ENCODE measurements at places on chromosomes 16 and 17.

DNA sequence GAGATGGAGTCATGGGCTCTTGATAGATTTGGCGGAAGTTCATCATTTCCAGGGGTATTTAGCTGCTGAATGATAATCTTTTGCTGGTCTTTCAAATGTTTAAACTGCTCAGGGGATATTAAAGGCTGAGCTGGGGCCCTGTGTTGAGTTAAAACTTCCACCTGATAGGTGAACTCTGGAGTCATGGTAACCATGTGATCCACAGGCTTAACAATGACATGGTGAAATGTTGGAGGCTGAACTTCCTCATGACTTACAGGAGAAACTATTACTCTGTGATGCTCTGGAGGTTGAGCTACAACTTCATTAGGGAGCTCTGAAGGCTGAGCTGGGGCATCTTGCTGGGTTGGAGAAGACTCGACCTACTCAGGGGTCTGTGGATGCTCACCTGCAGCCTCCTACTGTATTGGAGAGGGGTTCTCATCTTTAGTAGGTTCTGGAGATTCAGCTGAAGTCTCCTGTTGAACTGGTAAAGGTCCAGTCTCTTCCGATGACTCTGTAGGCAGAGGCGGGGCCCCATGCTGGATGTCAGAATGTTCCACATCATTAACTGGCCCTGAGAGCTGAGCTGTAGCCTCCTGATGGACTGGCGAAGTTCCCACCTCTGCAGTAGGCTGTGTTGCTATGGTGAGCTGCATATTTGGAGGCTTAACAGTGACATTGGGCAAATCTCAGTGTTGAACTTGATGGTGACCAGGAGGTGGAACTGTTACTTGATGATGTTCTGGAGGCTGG is 24.2 kb downstream of the RDM1 start:
- no peak for DNase-seq

- DNase-seq: no peak
Measured at GRCh38 chr17:57668332-57668731, 76.8 kb downstream of the CCDC182 start.

GRCh38 chr17:11140501-11140900 is 100.5 kb upstream of the SHISA6 start:
- no peak for DNase-seq

DNA sequence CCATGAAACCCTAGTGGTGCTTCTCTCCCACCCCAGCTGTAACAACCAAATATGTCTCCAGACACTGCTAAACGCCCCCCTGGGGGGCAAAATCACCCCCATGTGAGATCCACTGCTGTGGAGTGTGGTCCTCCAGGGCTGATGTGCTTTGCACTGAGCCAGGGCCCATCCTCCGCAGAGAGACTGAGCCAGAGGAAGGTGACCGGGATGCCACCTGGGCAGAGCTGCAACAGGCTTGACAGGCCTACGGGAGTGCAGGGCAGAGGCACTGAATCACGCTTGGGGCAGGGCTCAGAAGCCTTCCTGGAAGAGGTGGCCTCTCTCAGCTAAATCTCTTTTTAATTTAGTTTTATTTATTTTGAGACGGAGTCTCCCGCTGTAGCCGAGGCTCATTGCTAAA is 4.4 kb downstream of the GJD3 start:
- DNase-seq: no peak

DNA sequence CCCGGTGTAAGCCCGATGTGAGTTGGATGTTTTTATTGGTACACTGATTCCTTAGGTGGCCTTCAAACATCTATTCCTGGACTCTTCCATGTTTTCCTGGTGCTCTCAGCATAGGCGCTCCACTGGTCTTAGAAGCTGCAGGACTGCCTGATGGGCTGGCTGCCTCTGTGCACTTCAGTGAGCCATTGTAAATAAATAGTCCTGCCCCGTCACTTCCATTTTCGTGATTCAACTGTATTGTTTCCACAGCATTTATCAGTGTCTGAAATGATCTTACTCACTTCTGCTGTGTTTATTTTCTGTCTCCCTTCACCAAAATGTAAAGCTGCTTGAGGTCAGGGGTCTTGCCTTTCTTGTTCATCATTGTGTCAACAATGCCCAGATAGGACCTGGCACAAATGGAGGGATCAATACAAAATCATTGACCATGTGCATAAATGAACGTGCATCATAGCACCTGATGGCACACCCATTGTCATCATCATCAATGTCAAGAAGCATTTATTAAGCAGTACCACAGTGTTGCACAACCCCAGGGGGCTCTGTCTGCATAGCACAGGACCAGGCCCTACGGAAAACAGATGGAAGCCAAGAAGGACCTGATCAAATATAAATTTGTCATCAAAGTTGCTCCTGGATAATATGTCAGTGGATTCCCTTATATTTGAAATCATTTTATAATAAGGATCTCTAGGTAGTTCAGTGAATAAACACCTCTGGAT is 66.6 kb upstream of the CPHXL start:
- DNase-seq: no peak
